Stimulated activated CD8-positive, alpha-beta memory T cell treated with anti-CD3 and anti-CD28 coated beads, Interleukin-4, amount 100 ng/mL, for 4 hours (primary cell): ENCODE measurements at places on chromosomes 4 and X.

- DNase-seq: no peak
These were observed 15.3 kb upstream of the BEND4 start for GRCh38 chr4:42167709-42168108.

- no peak for DNase-seq
These were observed 16.5 kb downstream of the ENPP6 start for GRCh38 chr4:184201179-184201578.

DNA sequence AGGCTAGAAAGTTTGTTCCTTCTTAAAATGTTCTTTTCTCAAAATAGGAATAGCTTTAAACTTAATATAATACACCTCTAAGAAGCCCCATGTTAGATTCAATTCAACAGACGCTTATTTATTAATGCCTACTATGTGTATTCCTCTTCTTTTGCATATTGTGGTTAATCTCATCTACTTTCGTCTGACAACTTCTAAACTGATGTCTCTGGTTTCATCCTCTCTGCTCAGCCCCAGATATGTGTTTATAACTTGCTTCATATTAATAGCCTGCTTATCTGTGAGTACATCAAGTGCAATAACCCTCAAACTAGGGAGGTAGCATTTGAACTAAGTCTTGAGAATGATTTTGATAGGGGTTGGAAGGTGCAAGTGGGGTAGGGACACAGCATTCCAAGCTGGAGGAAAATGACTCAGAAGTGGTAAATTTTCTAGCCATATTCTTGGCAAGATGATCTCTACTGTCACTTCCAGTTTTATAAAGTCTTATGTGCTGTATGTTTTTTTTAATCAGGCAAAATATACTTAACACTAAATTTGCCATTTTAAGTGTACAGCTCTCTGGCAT, 37.0 kb downstream of the STK26 start:
- no peak for DNase-seq

GRCh38 chr4:55312489-55313101, 33.4 kb upstream of the SRD5A3 start:
- no peak for DNase-seq
